ENCODE measurements at places on chromosomes 5 and 9. TPM values are rescaled to one million over a fixed set of nuclear protein-coding genes. Genes with fewer than 3 reads are reported as not detected.

RASEF gene
- not detected for total RNA-seq

CYLC2 gene
- total RNA-seq: not detected

PCDHGA3 gene
- 4.4 TPM for total RNA-seq

MYOT gene
- total RNA-seq: not detected

ZNF879 gene
- 6.2 TPM for total RNA-seq

PFN3 gene
- not detected for total RNA-seq

GAPVD1 gene
- 26.5 TPM for total RNA-seq

EXOSC2 gene
- 22.3 TPM for total RNA-seq

PRUNE2 gene
- total RNA-seq: 8.2 TPM

SHB gene
- total RNA-seq: 39.4 TPM

SMIM33 gene
- not detected for total RNA-seq

SSNA1 gene
- total RNA-seq: 87.8 TPM

PCDHGB3 gene
- total RNA-seq: 1.8 TPM

PCDHB5 gene
- 0.34 TPM for total RNA-seq

CCDC192 gene
- 2.0 TPM for total RNA-seq

RANBP6 gene
- 12.8 TPM for total RNA-seq

LCN1 gene
- total RNA-seq: not detected

ACTBL2 gene
- total RNA-seq: not detected

CNTFR gene
- 9.9 TPM for total RNA-seq

GABRG2 gene
- not detected for total RNA-seq

GABRA1 gene
- total RNA-seq: not detected

AFF4 gene
- 32.4 TPM for total RNA-seq
